ENCODE measurements at places on chromosomes 7 and 10.
A peak's percentile ranks its signal among the peaks of the same experiment; 100 is the strongest.

GRCh38 chr7:78751253-78751652 is 702.2 kb downstream of the MAGI2 start:
- DNase-seq: no peak

GRCh38 chr10:129440247-129440646 is 26.8 kb upstream of the MGMT start:
- DNase-seq: no peak

- DNase-seq: no peak
Observed at GRCh38 chr10:127259347-127259746, 63.0 kb upstream of the INSYN2A start.

GRCh38 chr7:148304456-148304855 is 286.1 kb upstream of the C7orf33 start:
- DNase-seq: no peak

- DNase-seq: no peak
Observed at GRCh38 chr10:103653581-103654037, 160.1 kb downstream of the NEURL1 start.

DNA sequence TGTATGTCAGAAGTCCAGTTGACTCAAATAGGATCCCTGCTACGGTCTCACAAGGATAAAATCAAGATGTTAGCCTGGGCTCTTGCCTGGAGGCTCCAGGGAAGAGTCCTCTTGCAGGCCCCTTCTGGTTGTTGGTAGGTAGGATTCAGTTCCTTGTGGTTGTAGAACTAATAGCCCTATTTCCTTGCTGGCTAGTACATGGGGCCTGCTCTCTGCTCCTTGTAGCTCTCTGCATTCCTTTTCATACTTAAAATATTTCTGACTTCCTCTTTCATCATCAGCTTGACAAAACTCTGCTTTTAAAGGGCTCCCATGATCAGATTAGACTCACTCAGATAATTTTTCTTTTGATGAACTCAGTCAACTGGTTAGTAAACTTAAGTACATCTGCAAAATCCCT is 756.7 kb downstream of the GATA3 start:
- DNase-seq: no peak

DNA sequence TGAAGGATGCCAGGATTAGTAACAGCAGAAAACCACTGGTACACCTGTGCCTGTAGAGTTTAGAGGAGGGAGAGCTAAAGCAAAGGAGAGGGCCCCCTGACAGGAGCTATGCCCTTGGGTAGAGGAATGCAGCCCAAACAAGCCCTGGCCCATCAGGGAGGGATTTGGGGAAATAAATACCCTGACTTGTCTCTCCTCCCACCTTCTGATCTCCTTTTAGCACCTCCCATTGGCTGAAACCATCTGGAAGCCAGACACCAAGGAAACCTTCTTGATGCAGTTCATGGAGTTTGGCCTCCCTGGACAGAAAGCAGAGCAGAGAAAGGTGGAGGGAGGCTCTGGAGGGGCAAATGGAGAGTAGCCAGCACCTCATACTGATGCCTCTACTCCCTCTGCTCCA is 45.3 kb downstream of the ADRA2A start:
- DNase-seq: no peak

GRCh38 chr10:10623958-10624566 is 393.6 kb upstream of the CELF2 start:
- no peak for DNase-seq

- DNase-seq: no peak
Observed at GRCh38 chr7:120731271-120731670, 126.7 kb downstream of the TSPAN12 start.

DNA sequence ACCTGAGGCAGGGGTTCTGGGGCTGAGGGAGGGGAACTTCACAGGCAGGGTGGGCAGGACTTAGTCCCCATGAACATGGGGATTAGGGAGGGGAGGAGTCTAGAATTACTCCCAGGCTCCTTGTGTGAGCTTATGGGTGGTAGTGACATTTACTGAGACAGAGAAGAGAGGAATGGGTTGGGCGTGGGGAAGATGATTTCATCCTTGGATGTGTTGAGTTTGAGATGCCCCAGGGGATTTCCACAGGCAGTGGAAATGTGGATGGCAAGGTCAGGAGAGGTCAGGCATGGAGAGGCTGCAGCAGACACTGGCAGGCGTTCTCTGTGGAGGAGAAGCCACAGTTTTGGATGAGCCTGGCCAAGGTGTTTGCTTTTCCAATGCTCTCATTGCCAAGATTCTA is 26.4 kb upstream of the GSDME start:
- no peak for DNase-seq

- DNase-seq: no peak
Observed at GRCh38 chr7:91288208-91288824, 24.1 kb downstream of the FZD1 start.

DNA sequence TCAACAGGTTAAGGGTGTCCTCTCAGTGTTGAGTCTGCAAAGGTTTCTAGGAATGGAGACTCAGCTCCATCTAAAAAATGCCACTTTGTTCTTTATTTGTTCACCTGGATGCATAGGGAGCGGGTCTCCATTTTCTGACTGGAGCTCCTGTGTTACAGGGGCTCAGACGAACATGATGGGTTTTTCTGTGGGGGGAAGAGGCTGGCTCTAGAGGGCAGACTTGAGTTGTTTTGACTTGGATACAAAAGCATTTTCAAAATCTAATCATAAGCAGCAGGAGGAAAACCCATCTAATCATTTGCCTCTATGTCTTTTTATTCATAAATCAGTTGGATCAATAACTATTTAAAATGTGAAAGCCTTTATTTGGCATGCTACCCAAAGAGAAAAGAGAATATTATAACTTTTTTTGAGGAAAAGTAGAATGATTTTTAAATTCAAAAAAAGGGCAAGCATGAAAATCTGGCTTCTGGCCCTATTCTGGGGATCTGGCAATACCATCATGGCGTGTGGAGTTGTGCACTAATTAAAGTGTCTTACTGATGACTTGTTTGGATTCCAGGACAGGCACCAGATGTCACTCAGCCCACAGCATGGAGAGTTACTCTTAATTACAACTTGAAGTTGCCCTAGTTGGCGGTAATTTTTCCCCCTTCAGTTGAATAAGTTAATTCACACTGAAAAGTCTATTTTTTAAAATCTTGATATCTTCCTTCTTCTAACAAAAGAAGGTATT is 594.9 kb downstream of the REEP3 start:
- no peak for DNase-seq

- DNase-seq: no peak
Observed at GRCh38 chr7:140078392-140078791, 15.6 kb upstream of the PARP12 start.

- no peak for DNase-seq
Observed at GRCh38 chr7:130147710-130148325, 57.4 kb downstream of the TMEM209 start.

DNA sequence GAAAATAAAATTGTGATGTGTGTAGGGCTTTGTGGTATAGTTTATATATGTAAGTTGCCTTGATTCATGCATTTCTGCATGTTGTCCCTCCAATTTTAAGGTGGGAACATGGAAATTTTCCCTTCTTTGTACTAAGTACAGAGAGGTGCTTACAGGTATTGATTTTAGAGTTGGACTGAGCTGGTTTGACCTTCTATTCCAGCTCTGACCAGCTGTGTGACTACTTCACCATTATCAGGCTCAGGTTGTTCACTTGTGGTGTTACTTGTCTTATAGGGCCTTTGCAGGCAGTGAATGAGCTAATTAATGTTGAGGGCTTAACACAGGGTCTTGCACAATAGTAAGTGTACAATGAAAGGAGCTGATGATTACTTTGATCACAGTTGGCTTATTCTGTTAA is 16.3 kb downstream of the ZNF804B start:
- DNase-seq: no peak

DNA sequence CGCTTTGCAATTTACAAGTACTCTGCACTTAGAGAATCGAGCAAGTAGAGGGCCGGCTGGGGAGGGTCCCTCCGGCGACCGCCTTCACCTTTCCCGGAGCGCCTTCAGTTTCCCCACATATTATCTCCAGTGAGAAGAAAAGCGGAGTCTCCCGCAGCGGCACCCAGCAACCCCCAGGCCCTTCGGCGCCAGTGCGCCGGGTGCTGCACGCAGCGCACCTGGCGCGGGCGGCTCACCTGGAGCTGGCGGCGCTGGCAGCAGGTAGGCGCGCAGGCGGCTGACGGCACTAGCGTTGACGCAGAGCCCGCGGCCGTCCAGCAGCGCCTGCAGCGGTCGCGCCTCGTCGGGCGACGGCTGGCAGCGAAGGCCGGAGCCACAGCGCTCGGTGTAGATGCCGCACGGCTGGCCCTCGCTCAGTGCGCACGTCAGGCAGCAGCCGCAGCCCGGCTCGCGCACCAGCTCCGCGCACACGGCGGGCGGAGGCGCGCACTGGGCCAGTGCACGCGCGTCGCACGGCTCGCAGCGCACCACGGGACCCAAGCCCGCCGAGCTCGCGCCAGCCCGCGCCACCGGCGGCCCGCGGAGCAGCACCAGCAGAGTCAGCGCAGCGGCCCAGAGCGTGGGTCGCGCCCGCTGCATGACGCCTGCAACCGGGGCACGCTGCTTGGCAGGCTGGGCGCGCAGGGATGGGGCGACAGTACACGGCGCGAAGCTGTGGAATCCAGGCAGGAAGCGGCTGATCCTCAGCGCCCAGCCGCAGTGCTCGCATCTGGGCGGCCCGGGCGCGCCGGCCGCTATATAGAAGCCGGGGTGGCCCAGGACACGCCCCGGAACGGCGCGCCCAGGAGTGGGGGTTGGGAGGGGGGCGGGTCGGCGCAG is at the start of gene IGFBP3:
Gene IGFBP3 (minus strand): TSS at position 771 of the 879 bp plus-strand sequence. CDS start 132 bp downstream, at position 639.
- peak; percentile 74 for DNase-seq

DNA sequence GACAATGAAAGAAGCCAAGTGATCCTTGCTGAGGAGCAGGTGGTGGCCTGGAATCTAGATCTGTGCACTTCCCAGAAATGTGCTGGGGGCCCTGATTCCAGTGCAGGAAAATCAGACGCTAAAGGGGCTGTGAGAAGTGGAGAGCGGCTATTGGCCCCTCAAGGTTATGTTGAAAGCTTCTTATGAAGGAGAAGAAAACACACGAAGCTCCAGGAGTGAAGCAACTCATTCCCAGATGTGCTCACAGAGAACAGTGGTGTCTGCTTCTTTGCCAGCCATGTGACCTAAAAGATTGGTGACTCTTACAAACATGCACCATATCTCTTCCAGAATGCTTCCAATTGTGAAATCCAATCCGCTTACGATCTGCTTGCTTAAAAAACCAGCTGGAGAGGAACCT is 679.3 kb upstream of the IGFBP3 start:
- DNase-seq: no peak

DNA sequence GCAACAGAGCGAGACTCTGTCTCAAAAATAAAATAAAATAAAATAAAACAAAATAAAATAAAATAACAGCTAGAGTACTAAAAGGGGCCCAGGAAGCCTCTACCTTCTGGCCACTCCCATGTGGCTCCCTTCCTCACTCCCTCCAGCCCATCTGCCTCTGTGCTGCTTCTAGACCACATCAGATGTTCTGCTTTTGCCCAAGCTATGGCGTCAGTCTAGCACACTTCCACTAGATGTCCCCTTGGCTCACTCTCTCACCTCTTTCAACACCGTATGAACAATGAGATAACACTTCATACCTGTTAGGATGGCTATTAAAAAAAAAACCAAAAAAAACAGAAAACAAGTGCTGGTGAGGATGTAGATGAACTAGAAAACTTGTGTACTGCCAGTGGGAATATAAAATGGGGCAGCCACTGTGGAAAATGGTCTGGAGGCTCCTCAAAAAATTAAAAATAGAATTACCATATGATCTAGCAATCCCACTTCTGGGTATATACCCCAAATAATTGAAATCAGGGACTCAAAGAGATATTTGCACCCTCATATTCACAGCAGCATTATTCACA is 132.3 kb downstream of the ARHGAP22 start:
- DNase-seq: no peak

DNA sequence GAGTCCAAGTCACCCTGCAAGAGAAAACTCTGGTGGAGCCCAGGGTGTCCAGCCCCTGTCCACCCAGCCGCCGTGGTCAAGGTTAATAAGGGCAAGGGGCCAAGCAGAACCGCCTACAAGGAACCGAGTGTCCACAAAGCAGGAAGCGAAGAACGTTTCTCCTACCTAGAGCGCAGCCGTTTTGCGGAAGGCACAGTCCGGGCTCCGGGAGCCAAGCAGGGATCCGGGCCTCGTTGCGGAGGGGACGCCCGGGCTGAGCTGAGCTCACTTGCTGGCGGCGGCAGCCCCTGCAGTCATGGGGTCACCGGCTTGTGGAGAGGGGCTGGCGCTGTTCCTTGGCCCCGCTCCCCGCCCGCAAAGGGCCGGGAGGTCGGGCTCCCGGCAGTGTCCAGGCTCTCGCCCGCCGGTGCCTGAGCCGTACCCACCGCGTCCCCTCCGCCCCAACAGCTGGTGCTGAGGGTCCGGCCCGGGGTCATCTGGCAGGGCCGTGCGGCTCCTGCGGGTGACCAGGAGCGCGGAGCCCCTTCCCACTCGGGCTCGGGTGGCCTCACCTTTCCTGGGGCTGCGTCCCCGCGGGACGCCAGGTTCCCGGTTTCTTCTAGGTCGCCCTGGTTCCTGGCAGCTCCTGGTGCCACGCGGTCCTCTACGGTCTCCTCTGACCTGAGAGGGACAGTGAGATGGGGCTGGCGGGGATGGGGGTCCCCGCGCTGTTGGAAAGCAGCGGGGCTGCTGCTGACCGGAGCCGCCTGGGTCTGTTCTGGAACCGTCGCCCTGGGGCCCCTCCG is 14.0 kb upstream of the ZNF273 start:
- DNase-seq: no peak

DNA sequence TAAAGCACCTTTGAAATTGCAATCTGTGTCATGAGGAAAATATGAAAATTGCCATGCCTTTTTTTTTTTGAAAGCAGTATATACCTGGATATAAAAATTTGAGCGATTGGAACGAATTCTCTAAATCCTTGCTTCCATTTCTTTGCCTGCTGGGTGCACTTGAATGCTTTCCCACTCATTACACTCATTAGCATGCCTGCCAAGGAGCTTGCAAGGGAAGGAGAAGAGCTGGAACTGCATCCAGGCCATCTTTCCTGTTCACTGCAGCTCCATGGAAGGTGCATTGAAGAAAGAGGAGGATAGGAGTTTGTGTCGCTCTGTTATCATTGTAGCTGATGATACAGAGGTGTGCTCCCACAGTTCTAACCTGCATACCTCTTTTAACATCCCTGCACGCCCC is 102.4 kb upstream of the GJD4 start:
- no peak for DNase-seq

DNA sequence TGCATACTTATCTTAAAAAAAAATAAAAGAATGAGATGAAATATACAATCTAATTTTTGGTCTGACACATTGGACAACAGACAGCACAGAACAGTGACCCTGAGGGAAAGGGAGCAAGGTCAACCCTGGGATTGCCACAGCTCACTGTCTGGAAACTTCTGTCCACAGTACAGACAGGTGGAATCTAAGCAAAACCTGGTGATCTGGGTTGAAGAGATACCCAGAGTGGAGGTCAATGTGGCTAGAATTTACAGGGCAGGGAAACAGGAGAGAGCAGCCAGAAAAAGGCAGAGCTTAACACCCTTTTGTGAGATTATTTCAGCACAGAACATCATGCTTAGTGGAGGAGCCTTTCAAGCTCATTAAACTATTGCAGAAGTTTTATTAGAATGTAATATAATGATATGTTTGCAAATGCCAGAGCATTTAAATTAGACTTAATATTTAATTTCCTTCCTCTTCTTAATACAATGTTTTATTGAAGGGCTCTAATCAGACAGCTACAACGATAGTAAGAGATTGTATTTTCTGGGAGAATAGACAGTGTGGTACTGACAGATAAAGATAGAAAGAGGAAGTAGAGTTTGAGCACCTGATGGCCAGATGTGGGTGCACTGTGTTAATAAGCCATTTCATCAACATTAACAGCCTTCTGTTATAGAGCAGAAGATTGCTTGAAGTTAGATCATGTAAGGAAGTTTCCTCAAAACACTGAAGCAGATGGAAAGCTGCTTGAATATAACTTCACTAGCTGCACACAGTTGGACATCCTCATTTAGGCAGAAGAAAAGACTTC is 309.4 kb downstream of the HGF start:
- DNase-seq: no peak

Measured in neuronal stem cell (in vitro differentiated cells).